ENCODE measurements at places on chromosomes 16 and 17.

GRCh38 chr16:26857371-26857770 is 209.4 kb upstream of the C16orf82 start:
- no peak for DNase-seq

- DNase-seq: no peak
These were observed 3.4 kb upstream of the CLEC19A start for GRCh38 chr16:19282101-19282500.

DNA sequence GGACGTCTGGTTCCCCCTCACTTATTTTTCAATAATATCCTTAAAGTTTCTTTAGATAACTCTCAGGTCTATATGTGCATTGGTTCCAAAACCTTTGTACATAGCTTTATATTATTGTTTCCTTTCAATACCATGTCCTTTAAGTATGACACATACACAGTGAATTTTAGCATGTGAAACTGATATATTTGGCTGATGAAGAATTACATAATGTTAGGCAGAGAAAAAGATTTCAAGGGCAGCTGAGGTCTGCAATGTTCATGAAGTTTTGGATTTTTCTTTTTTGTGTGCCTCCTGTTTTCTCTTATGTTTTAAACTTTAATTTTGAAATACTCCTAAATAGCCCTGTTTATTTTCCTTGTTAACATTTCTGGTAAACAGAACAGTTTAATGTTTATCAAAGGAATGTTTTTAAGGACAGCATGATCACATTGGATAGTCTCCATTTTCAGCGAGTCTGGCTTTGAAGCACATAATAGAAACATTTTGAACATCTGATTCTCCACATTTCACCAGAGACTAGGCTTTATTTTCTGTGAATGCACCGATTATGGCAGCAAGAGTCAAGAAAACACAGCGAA is 32.9 kb upstream of the FBXO47 start:
- no peak for DNase-seq

DNA sequence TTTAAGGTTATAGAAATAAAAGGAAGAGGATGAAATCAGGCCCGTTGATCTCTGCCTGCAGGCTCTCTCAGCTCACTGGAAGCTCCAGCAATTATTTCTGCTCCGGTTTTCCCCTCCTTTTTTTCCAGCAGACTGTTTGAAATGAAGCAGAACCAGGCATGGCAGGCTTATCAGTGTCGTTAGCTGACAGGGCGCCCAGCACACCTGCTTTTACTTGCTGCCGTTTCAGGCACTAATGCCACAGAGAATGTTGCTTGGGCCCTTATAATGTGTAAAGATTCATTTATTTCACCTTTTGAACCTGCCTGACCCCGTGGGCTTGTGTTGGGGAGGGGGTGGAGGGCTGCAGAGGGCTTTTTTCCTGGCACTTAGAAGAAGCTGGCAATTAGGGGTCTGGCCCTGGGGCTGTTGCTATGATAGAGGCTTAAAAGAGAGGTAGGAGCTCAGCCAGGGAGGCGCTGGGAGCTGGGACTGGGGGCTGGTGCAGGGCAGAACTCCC is 108.1 kb downstream of the IRX3 start:
- DNase-seq: no peak

DNA sequence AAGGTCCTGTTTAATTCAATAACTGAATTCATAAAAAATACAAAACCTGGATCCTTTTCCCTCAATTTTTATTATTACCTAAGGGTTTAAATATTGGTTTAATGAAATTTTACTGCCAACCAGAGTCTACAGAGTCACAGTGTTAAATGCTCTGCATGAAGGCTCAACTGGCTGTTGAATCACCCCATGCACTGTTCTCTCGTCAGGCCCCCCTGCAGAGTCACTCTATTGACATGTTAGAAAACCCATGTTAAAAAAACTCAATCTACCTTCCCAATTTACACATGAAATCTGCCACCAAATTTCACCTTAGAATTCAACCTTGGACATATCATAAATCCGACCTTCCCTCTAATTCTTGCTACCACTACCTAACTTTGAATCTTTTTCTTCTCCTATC is 43.3 kb upstream of the ULK2 start:
- DNase-seq: no peak

GRCh38 chr17:385178-385835 is 32.7 kb upstream of the RPH3AL start:
- no peak for DNase-seq

DNA sequence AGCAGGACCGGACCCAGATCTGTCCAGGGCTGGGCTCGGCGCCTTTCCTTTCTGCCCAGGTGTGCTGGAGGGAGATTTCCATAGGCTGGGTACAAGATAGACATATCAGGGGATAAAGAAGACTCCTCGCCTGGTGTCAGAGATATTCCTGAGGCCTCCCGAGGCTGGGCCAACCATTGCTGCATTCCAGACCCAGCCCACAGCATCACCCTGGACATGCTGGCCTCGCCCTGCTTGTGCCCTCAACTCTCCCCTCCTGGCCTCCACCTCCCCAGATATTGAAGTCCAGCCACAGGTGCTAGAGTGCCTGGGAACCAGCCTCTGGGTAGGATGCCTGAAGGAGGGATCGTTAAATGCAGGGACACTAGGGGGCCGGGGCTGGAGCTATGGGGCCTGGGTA is 2.1 kb downstream of the CD300LG start:
- DNase-seq: no peak

DNA sequence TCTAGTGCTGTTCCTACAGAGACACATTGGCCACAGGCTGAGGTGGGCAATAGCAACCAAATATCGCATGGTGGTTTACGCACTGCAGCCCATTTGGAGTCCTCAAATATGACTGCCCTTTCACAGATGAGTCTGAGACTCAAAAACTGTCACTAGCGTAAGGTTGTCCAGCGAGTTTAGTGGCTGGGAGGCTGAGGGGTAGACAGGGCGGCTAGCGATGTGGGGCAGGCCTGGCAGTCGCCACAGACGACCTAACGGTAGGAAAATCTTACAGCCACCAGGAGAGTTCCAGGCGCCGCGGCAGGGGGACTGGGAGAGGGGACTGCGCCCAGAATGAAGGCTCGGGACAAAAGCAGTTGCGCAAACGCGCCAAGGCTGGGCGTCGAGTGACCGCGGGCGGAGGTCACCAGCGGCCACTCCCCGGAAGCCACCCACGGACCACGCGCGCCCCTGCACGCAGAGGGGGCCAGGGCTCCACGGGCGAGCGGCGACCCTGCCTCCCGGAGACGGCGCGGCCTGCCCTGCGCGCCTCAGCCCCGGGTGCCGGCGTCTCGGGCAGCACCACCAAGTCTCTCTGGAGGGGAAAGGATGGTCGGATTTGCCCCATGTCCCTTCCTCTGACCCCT is 699 bp upstream of the MAP1LC3B start:
- no peak for DNase-seq

GRCh38 chr17:50689251-50689650 is 18.5 kb downstream of the ANKRD40 start:
- DNase-seq: no peak

GRCh38 chr17:77096570-77097214 is 44.1 kb upstream of the SEC14L1 start:
- no peak for DNase-seq

- no peak for DNase-seq
These were observed 61.8 kb upstream of the RBFOX1 start for GRCh38 chr16:7270823-7271222.

- DNase-seq: no peak
These were observed 15.1 kb downstream of the SLX4 start for GRCh38 chr16:3596101-3596861.

- DNase-seq: no peak
These were observed 52.8 kb upstream of the C17orf78 start for GRCh38 chr17:37322826-37323561.

DNA sequence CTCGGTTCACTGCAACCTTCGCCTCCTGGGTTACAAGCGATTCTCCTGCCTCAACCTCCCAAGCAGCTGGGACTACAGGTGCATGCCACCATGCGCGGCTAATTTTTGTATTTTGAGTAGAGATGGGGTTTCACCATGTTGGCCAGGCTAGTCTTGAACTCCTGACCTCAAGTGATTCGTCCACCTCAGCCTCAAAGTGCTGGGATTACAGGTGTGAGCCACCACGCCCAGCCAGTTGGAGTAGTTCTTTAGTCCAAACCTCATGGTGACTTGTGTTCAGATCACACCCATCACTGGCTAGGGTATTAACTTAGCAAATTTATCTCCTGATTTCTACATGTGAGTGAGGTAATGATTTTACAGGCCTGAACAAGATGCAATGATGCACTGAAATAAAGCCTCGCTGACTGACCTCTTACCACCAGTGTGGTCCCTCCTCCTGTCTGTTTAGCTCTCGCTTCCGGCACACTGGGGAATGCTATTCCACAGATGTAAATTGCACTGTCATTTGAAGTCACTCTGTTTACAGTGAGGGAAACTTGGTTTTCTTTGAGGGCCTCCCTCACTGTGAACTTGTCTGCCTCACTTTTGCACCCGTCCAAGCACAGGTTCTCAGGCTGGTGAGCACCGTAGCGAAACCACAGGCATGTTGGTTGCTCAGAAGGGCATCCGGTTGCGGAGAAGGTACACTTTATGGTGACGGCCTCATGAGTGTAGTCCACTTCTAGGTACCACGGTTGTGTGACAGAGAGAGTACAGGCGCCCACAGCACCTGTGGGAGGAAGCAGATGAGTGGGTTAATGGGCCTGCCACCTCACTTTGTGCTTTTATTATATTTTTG is 5.5 kb downstream of the IGSF6 start:
- DNase-seq: no peak

DNA sequence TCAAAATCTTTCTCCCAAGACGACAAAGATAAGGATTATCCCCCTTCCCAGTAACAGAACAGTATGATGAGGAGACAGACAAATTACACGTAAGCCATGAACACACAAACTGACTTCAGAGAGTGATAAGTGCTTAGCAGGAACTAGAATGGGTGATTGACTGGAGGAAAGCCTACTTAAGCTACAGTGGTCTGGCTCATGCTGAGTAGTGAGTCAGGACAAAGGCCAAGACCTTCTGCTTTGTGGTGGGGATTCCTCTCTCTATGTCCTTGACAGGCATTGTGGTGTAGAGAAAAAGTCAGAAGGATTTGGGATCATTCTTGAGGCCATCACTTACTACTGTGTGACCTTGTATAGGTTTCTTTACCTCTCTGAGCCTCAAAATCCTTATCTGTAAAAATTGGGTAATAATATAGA is 381.9 kb upstream of the CCL2 start:
- no peak for DNase-seq

- no peak for DNase-seq
These were observed 23.5 kb downstream of the GPRC5B start for GRCh38 chr16:19861133-19861532.

DNA sequence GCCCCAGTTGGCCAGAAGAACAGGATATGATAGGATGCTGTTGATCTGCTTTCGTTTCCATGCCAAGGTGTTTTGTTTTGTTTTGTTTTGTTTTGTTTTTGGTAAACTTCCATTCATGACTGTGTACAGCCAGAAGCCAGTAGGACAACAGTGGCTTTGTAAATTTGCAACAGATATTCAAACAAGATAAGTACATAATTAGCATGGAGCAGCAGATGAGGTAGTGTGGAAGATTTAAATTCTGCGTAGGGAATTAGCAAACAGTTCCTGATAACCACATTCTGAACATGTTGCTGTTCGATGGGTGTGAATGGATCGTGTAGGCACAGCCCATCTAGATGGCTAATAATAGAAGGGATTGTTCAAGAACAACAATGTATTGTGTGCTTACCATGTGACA is 1080.1 kb upstream of the RBFOX1 start:
- no peak for DNase-seq

GRCh38 chr17:49522357-49522890 is 27.3 kb downstream of the NGFR start:
- DNase-seq: no peak
